Fibroblast of skin of right quadriceps (primary cell): ENCODE measurements at places on chromosomes 4 and X.

DNA sequence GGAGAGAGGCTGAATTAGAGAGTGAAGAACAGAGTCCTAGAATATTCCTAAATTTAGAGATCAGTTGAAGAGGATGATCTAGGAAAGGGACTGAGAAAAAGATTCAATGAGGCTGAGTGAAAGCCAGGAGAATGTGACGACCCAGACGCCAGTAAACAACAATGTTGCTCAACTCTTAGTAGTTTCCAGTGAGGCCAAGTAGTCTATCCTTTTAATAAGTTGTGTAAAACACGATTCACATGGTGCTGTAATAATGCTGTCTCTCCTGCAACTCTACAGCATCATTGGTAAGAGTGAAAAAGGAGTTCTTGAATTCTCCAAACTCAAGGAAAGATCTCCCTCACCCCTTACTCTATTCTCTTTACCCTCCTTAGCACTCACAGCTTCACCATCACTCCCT lies 140.3 kb downstream of the CFAP299 start:
- DNase-seq, result no peak

GRCh38 chr4:162791226-162791625 lies 375.5 kb downstream of the NAF1 start:
- peak; percentile 76 for DNase-seq

DNA sequence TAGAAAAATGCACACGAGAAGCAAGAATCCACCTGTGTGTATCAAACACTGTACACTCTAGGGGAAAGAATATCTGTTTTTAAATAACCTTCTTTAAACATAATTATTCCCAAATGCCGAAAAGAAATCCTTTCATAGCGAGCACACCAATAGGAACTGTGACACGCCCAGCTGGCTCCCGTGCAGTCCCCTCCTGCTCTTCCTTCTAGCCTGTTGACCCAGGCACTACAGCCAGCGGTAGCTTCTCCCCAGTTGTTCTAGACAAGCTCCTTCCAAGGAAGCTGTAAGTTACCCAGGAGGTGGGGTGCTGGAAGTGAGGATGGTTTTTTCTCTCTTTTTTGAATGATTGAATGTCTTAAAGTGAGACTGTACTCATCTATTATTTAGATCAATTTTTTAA lies 19.5 kb upstream of the NOCT start:
- DNase-seq, result no peak

DNA sequence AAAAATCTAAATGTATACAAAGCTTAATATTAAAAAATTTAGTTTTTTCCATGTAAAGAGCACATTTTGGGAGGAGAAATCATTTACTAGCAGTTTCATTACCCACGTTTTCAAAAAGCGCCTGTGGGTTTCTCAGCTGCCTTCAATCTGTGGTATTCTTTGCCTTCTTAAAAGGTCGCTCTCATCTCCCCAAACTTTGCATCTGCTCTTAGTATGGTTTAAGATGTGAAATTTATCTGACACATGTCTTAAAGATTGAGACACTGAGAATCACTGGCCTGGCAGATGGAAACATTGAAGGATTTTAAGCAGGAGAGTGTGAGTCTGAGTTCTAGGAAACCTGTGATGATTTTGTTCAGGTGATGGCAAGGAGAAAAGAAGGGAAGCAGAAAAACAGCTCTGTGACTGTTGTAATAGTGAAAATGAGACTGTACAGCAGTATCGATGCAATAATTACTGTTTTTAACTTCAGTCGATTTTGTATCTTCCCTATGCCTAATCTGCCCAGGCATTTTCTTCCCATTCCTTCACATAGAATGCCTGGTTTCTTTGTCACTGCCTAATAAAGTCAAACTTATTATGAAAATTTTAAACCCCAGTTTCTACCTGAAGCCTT lies 75.9 kb downstream of the PAQR3 start:
- no peak for DNase-seq

- peak; percentile 43 for DNase-seq
Measured at GRCh38 chrX:70592091-70592490, 147.5 kb downstream of the DLG3 start.

DNA sequence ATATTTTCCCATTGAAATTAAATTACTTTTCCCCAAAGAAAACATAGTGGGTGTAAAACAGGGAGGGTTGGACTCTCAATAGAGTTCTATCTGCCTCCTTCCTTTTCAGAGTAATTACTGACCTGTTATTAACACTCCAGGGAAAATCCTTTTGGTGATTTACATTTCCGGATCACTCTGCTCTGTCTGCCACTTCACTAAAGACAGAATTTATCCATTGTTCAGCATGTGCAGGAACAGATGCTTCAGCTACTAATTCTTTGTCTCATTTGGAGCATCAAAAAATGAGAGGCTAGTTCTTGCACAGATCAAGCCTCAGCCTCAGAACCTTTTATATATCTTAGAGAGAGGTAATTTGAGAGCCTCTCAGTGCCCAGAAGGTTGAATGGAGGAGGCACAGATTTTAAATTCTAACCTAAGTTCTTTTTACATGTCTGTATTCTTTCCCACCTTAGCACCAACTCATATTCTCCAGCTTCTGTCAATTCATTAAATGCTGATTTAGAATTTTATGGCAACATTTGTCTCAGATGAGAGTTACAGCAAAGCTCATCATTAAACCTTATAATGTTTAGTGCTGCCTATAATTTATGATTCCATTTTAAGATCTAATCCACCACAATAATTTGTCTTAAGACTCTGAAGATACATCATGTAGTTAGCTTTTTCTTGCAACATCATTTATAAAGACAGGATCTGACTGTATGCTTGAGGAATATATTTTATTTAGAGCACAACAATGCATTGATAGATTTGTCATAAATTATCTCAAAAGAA lies 1494.4 kb downstream of the STIM2 start:
- no peak for DNase-seq

DNA sequence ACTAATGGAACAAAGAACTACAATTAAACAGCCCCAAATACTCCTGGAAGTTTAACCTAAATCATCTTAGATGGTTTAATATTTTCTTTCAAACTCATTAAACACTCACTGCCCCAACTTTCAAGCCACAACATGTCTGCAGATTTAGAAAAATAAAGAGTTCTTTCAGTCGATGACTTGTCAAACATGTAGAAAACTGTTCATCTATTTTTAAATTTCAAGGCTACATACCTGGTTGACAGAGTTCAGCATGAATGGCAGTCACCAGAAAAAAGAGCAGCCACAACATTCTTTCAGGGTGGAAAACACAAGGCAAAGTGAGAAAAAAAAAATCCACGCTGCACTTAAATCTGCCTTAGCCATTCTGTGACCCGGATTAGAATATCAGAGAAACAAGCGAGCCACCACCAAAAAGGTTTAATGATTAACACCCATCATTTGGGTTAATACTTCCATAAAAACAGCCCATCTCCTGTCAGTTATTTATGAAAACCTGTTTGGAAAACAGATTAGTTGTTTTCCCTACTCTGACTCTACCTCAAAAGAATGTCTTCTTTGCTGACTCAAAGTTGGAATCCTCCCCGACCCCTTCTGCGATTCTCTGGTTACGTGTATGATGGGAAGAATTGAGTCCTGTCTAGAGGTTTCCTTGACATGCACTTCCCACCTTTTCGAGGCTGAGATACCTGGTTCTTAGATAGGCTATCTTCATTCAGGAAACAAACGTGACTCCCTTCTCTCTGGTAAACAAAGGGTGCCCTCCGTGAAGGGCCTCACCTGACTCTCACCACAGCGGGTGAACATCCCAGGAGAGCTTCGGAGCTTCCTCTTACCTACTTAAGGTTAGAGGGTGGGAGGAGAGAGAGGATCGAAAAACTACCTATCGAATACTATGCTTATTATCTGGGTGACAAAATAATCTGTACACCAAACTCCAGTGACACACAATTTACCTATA lies at the start of gene CLTRN:
Gene CLTRN (minus strand): TSS at position 319 of the 958 bp plus-strand sequence. CDS start 30 bp downstream, at position 289.
- DNase-seq, result no peak

- no peak for DNase-seq
Measured at GRCh38 chr4:35493977-35494376, 750.3 kb downstream of the ARAP2 start.

- DNase-seq, result peak; percentile 28
Measured at GRCh38 chr4:8523766-8524165, 56.4 kb upstream of the GPR78 start.

DNA sequence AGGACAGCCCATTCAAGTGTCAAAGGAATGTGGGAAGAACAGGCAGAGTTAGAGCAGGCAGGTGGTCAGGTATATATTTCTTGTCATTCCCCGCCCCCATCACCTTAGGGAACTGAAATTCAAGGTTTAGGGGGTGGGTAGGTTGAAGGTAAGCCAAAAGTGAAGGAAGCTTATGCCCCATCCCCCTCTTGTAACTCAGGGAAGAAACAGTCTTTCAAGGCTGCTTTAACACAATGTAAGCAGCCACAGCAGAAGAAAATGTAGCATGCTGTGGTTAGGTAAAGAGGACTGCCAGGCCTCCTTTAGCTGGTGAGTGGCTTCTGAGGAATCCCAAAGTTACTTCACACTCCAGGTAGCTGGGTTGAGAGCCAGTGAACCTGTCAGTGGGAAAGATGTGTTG lies 122.3 kb downstream of the RS1 start:
- no peak for DNase-seq

- DNase-seq, result peak; percentile 70
Measured at GRCh38 chr4:6986072-6986780, 56.9 kb upstream of the TADA2B start.

DNA sequence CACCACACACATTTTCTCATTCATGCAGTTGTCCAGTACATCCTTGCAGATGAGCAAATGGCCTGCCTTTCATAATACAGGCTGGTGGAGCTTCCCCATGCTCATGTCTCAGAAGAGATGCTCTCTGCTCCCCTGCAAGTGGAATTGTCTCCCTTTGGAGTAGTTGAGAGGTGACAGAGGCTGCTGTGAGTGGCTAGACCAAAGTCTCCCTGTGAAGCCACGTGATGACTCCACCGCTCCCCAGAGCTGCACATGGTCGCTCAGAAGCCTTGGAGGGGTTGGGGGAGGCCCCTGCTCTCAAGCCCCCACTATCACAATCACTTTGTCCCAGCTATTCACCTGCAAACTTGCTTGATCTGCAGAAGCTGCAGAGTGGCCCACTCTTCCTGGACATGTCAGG lies 1.5 kb upstream of the GPR78 start:
- no peak for DNase-seq

- DNase-seq, result no peak
Measured at GRCh38 chr4:119098306-119098705, 37.3 kb upstream of the MYOZ2 start.

- peak; percentile 63 for DNase-seq
Measured at GRCh38 chr4:122017296-122017695, 65.4 kb upstream of the TRPC3 start.

- peak; percentile 43 for DNase-seq
Measured at GRCh38 chr4:149158817-149159216, 656.8 kb downstream of the IQCM start.

DNA sequence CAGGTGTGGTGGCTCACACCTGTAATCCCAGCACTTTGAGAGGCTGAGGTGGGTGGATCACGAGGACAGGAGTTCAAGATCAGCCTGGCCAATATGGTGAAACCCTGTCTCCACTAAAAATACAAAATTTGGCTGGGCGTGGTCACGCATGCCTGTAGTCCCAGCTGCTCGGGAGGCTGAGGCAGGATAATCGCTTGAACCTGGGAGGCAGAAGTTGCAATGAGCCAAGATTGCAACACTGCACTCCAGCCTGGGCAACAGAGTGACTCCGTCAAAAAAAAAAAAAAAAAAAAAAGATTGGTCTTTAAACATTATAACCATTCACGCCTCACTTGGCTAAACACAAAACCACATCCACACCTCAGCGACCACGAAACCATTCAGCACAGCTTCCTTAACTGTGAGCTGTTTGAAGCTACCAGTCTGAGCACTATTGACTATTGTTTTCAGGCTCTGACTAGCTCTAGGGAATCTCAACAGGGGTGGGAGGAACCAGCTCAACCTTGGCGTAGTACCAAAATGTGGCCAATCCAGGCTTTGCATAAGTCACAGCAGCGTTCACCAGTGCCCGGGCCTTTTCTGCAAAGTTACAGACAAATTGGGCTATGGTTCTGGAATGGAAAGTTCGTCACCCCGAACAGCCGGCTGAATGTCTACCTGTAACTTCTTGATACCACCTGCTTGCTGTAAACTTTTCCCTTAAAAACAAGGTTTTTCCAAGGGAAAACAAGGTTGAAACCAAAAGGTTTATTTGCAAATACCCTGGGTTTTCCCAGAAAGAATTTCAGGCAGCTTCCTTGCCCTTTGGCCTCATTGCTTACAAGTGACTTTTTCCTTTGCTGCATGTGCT lies 73.6 kb upstream of the DHX15 start:
- peak; percentile 44 for DNase-seq

- DNase-seq, result no peak
Measured at GRCh38 chrX:118215346-118215745, 98.7 kb upstream of the KLHL13 start.

GRCh38 chr4:71974681-71975080 lies 57.1 kb upstream of the NPFFR2 start:
- DNase-seq, result peak; percentile 11

DNA sequence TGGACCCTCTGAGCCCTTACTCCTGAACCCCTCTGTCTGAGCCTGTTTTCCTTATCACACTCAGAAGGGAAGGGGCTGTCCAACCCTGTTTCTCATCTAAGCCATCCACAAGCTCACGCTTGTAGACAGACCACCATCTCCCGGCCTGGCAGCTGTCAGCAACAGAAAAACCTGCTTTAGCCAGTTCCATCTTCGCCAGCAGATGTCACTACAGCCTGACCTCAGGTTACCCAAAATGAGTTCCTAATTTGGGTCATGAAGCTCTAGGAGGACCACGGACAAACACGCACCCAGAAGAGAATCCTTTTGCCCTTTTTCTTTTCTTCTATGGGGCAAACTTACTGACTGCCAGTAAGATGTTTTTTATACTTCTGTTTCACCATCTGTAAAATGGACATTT lies 445.4 kb downstream of the BCOR start:
- DNase-seq, result no peak

- no peak for DNase-seq
Measured at GRCh38 chrX:28246675-28247074, 265.4 kb upstream of the DCAF8L1 start.

- no peak for DNase-seq
Measured at GRCh38 chrX:104281564-104281963, 26.8 kb upstream of the ESX1 start.

- DNase-seq, result peak; percentile 72
Measured at GRCh38 chr4:149988087-149988410, 90.2 kb upstream of the DCLK2 start.

- DNase-seq, result no peak
Measured at GRCh38 chrX:100980608-100981497, 11.3 kb downstream of the ARL13A start.

GRCh38 chr4:18042754-18043153 lies 21.2 kb upstream of the LCORL start:
- no peak for DNase-seq

DNA sequence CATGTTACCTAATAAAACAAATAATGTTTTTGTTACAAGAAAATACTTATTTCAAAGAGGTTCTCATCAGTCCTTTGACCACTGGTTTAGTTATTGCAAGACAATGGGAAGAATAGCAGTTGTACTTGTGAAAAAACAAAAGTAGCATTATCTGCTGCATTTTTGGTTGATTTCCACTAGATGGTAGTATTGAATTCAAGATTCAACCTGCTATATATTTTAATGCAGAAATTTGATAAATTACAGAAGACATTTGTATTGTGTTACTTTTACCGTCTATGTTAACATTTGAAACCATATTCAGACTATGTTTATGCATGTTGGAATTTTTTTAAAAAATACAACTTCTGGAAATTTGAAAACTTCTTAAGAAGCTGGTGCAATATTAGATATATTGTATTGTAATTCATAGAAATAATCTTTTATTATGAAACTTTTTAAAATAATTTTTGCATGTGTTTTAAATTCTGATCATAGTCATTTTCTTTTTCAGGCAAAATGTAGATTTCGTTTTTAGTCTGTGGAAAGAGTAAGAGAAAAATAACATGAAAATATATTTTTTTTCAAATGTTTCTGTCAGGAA lies 56.4 kb downstream of the SPCS3 start:
- DNase-seq, result peak; percentile 25
